Effector memory CD4-positive, alpha-beta T cell (primary cell): ENCODE measurements at places on chromosomes 12 and 14.

- DNase-seq, result no peak
Observed at GRCh38 chr14:86852530-86852929, 1140.5 kb downstream of the GALC start.

DNA sequence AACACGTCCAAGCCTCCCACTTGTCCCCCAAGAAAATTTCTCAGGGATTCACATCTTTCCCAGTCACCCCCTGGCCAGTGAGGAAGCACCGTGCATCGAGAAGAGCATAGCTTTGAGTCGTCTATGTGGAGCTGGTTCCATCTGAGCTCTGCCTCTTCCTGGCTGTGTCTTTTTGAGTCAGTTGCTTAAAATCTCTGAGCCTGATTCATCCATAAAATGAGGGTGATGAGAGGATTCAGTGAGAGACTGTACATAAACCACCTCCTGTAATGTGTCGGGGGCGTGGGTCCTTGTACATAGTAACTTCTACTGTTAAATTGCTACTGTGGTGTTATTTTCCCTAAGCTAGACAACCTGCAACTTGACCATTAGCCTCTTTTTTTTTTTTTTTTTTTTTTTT, 13.8 kb downstream of the CD9 start:
- DNase-seq, result no peak

DNA sequence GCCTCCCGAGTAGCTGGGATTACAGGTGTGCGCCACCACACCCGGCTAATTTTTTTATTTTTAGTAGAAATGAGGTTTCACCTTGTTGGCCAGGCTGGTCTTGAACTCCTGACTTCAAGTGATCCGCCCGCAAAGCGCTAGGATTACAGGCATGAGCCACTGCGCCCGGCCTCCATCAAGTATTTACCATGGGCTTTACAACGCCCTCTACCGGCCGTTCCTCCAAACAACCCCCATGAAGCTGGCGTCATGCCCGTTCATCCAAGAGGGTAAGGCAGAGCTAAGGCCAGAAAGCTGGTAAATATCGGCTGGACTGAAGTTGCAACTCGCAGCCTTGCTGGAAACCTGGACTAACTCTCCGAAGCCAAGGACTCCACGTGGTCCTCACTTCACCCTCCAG, 41.6 kb downstream of the RNF34 start:
- DNase-seq, result no peak

DNA sequence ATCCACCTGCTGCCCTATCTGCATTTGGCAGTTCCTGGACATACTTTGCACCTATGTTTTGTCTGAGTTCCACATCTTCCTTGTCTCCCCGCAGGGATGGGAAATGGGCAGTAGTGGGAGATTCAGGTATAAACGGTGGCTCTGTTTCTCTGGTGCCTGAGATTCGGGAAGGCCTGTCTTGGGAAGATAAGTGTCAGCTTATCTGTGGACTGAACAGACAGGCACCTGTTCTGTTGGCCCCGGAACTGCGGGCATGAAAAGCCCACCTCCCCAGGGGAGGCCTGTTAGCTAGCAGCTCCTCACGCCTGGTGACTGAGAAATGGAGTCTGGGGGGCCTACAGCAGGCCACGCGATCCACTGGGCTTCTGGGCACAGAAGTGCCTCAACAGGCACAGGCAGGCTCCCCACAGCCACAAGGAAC, 5.8 kb downstream of the PHB2 start:
- DNase-seq, result no peak

DNA sequence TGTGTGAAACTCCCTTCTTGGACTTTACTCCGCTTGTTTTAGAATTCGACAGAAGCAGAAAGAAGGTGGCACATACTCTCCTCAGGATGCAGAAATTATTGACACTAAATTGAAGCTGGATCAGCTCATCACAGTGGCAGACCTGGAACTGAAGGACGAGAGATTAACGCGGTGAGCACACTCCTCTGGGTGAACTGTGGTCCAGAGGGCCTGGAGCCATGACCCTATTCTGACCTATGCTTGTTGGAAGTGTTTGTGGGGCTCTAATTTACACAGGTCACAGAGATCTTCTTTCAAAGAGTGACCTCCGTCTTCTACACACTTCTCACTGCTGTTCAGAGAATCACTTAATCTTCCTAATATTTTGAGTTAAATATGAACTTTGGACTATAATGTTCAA, 72.5 kb upstream of the MYF6 start:
- DNase-seq, result no peak

DNA sequence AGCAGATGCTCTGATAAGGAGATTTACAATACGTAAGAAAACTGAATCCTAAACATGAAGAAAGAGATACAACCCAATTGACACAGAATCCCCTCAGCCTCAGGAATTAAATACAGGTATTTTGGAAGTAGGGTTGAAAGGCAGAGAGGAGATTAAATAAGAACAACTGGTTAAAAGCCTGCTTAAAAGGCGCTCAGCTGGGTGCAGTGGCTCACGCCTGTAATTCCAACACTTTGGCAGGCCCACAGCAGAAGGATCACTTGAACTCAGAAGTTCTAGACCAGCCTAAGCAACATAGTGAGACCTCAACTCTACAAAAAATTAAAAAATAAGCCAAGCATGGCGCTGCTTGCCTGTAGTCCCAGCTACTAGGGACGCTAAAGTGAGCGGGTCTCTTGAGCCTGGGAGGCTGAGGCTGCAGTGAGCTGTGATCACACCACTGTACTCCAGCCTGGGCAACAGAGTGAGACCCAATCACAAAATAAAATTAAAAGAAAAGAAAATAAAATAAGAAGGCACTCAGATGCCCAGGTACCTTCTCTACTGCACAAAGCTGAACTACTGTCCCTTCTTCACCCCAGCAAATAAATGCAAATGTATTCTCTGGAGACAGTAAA, 32.9 kb downstream of the MED13L start:
- no peak for DNase-seq

DNA sequence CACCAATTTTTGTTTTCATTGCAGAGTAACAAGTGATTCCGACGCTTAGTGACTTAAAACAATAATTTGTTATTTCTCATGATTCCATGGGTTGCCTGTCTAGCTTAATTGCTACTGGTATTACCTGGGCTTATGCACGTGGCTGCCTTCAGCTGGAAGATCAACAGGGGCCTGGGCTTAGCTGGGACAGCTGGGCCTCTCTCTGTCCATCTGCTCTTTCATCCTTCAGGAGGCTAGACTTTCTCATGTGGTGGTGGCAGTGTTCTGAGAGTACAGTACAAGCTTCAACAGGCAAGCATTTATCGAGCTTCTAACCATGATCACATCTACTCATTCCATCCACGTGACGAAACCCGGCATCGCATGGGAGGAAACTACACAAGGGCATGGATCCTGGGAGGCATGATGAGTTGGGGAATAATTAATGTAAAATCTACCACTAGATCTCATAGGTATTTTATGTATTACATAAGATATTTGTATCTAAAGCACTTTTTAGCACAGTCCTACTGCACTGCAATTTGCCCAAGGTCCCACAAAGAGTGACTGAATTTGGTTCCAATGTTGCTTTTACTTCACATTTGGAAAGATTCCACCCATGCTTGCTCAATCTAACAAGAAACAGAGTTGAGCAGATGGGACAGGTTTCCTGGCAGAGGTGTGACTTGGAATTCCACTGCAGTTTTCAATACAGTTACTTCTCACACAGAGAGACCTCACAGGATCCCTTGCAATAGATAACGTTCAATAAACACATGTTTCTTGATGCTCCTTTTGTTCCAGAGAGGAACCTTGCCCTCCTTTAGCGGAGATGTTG, 153.1 kb upstream of the FRMD6 start:
- no peak for DNase-seq

GRCh38 chr12:22598141-22598762, 26.7 kb upstream of the ETNK1 start:
- DNase-seq, result no peak

DNA sequence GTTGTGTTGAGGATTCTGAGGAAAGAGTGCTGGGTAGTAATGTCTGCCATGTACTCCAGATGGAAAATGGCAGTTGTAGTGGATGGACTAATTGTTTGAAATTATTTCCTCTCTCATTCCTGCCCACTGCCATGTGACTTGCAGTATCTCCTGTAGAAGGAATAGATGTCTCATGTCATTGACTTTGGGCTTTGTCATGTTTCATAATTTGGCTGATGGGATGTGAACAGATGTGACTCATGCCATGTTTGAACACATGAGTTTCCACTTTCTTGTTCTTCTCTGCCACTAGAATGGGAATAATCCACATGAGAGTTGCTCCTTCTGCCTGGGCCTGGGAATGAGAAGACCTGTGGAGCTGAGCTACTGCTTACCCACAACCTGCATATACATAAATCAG, 2.4 kb upstream of the CALCOCO1 start:
- no peak for DNase-seq

- DNase-seq, result no peak
Observed at GRCh38 chr14:68300608-68301007, 481.0 kb downstream of the RAD51B start.

- no peak for DNase-seq
Observed at GRCh38 chr12:100120355-100120754, 22.3 kb downstream of the BLTP3B start.

GRCh38 chr12:76587428-76588178, 28.0 kb upstream of the OSBPL8 start:
- DNase-seq, result no peak

DNA sequence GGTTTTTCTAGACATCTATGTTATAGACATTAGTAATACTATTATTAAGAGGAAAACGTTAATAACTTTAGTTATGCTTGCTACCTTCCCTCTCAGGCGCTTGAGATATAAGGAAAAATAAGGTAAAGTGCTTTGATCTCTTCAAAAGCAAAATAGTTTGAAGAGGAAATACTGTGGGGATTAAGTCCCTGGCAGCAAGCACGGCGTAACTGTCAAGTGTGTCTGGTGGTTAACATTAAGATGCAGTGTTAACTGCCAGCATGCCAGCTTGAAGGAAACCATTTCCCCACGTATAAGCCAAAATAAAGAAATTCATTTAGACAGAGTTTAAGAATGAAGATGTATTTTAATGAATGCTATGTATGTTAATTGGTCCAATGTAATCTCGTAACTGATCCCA, 31.8 kb downstream of the PELI2 start:
- DNase-seq, result no peak

GRCh38 chr14:32627545-32628298, 298.6 kb downstream of the AKAP6 start:
- DNase-seq, result no peak

- no peak for DNase-seq
Observed at GRCh38 chr12:87428701-87429277, 600.4 kb downstream of the C12orf50 start.

DNA sequence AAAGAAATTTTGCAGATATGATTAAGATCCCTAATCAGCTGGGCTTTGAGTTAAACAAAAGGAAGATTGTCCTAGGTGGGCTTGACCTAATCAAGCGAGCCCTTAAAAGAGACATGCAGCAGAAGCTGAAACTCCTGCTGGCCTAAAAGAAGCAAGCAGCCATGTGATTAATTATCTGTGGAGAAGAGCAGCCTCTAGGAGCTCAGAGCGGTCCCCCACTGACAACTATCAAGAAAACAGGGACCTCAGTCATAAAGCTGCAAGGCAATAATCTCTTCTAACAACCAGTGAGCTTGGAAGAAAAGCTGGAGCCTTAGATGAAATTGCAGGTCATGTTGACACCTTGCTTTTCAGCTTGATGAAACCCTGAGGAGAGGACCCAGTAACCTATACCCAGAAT, 288.9 kb upstream of the CLEC14A start:
- DNase-seq, result no peak

DNA sequence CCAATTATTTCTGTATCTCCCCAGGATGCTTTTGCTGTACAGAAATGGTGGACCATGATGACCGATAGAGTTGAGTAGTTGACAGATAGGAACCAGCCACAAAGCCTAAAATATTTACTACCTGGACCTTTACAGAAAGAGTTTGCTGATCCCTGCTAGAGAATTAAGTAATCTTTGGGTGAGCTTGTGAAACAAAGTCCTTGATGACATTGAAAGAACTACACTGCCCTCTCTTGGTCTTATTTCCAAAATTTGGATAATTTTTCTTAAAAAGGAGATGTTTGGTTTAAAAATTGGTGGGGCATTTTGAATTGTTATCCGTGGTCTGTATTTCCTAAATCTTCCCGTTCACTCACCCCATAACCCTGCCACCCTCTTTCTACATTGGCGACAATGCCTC, 13.7 kb upstream of the TCTN1 start:
- no peak for DNase-seq

GRCh38 chr14:90839024-90839888, 23.0 kb upstream of the TTC7B start:
- no peak for DNase-seq

- DNase-seq, result no peak
Observed at GRCh38 chr14:23345987-23346692, 6.5 kb downstream of the SLC22A17 start.

GRCh38 chr14:74794947-74795346, 31.8 kb downstream of the YLPM1 start:
- no peak for DNase-seq

- DNase-seq, result no peak
Observed at GRCh38 chr12:94098466-94098865, 49.9 kb upstream of the PLXNC1 start.

DNA sequence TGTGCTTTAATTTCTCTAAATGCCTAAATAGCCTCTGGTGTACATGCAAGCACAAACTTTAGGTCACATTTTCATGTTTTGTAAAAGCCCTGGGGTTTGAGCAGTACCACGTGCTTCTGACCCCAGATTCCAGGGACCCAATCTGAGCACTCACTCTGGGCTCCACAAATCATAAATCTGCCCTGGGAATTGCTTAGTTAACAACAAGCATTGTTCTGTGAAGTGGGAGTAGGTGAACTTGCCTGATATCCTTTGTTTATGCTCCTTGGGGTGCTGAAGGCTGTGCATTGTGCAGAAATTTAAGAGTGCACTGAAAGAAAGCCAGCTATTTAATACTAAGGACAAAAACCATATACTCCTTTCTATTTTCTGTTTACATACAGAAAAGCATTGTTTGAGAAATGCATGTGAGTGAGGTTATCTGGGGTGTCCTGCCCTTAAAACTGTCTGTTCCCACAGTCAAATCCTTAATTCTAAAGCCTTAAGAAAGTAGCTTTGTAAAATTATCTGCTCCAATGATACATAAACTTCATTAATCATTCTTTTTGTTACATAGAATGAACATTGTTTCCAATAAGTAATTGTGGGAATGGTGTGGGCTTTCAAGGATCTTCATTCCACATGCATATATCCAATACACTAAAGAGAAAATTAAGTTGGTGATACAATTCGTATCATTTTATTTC, 258.6 kb upstream of the NPAS3 start:
- no peak for DNase-seq

GRCh38 chr12:3604286-3604685, 113.3 kb downstream of the PRMT8 start:
- DNase-seq, result no peak

DNA sequence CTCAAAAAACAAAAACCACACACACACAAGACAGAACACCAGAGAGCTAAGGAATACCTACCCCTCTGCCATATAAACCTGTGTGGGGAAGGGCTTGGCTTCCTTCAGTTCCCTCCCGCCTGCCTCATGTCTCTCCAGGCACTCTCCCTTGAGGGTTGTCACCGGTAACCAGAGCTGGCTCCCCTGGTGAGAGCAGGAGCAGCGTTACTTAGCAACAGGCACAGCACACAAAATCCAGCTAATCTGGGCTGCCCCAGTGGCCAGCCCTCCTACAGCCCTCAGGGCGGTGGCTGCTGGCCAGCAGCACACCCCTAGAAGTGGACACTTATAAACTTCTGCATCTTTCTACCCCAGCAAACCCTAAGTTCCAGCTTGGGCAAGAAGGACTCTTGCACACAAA, 21.6 kb upstream of the NR4A1 start:
- no peak for DNase-seq
